ENCODE measurements at places on chromosomes 16 and 17. TPM values are rescaled to one million over a fixed set of nuclear protein-coding genes. Genes with fewer than 3 reads are reported as not detected.

CD300E gene
- not detected for total RNA-seq

C1QTNF8 gene
- not detected for total RNA-seq

SLFN12L gene
- 0.05 TPM for total RNA-seq

THRA gene
- total RNA-seq = 22.0 TPM

ZMYND15 gene
- 0.30 TPM for total RNA-seq

TMEM238L gene
- not detected for total RNA-seq

NAE1 gene
- total RNA-seq = 81.0 TPM

NHLRC4 gene
- 0.85 TPM for total RNA-seq

CDC6 gene
- 19.1 TPM for total RNA-seq

CREBBP gene
- 8.3 TPM for total RNA-seq

GNG13 gene
- not detected for total RNA-seq

FMNL1 gene
- 7.5 TPM for total RNA-seq

KIF22 gene
- total RNA-seq = 29.5 TPM

DNAI2 gene
- not detected for total RNA-seq

CCL4 gene
- total RNA-seq = not detected

NPTX1 gene
- total RNA-seq = 0.17 TPM

PDILT gene
- total RNA-seq = not detected

MMP15 gene
- 68.6 TPM for total RNA-seq

MPV17L gene
- 4.2 TPM for total RNA-seq

SRL gene
- not detected for total RNA-seq

DPEP3 gene
- total RNA-seq = not detected

IRX3 gene
- 14.6 TPM for total RNA-seq

CLEC10A gene
- total RNA-seq = not detected

MRPL28 gene
- total RNA-seq = 59.4 TPM

OTOA gene
- total RNA-seq = 0.10 TPM

KCNH4 gene
- total RNA-seq = not detected

WFDC1 gene
- total RNA-seq = 0.05 TPM

TBC1D26 gene
- not detected for total RNA-seq

DHRS7C gene
- not detected for total RNA-seq

OR4D1 gene
- not detected for total RNA-seq
